ENCODE measurements at places on chromosomes 7 and 10.

- no peak for DNase-seq
Measured at GRCh38 chr10:30587522-30588031, 42.0 kb downstream of the LYZL2 start.

DNA sequence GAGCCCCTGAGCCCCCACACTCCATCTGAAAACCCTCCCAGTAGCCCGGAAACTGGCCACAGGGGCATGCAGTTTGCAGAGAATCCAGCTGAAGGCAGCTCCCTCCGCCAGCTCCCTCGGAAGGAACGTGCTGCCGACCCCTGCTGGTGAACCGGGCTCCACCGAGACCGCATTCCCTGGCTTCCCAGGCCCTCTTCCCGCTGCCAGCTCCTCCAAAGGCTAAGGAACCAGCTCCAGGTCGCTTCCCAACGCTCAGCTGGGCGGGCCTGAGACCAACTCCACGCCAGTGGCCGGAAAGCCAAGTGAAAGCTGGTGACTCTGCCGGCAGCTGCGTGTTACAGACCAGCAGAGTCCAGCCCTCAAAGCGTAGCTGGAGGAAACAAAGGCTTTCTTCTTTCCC, 35.8 kb downstream of the GPER1 start:
- DNase-seq: no peak

DNA sequence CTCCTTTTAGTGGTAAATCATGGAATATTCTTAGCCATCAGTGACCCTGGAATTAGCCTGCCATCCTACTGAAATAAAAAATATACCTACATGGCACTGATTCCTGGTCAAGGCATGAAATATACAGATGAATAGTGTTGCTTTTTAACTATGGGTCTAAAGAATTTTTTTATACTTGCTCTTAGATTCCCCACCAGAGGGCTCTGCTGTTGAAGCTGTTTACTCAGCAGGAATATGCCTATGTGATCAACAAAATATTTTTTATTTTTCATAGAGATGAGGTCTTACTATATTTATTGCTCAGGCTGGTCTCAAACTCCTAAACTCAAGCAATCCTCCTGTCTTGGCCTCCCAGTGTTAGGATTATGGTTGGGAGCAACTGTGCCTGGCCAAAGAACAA, 13.5 kb downstream of the ZC3HC1 start:
- DNase-seq: no peak

- DNase-seq: no peak
Measured at GRCh38 chr7:89618274-89618673, 536.0 kb upstream of the STEAP1 start.

- no peak for DNase-seq
Measured at GRCh38 chr10:30828680-30829079, 199.1 kb upstream of the LYZL2 start.

DNA sequence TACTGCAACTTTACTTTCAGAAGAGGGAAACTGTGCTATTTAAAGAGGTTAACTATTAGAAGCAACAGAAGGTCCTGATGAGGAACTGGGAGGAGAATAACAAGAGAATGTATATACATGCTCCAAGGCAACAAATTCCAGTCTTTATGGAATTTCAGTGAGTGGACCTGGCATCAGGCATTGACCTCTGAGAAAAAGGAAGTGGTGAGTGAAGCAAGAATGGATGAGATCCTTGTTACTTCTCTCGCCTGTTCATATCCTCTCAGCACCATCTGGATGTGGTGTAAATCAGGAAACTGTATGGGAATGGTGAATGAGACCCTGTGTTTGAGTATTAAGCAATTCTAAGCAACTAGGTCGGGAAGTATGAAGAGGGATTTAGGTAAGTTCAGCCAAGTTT, 30.3 kb upstream of the KBTBD2 start:
- no peak for DNase-seq
